ENCODE measurements at places on chromosomes 4 and X.

DNA sequence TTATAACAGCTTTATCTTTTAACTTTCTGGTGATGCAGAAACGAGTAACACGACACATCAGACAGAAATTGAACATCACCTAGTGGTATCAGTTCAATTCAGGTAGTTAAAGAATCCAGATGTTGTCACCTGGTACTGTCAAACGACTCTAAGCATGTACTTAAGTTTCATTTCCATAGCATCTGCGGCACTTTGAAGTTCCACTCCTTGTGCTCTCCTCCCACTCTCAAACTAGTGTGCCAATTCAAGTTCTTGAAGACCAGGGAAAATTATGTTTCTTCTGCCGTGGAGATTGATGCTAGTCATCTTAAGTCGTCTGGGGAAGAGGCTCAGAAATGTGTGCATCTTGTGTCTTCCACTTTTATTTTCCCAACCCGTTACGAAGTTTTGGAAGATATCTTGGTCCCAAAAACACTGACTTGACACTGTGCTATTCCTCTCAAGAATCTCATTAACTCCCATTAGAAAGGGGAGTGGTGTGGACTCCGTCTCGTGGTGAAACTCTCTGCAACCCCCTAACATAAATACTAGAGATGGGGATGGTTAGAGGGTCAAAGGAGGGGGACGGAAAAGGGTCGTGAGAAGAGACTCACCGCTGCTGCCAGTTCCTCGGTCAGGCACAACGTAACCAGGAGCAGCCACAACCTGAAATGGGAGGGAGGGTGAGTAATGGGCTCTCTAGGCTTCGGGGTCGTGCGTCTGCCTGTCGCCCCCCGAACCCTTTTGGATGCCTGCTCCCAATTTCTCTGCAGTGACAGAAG lies 693 bp downstream of the COL4A6 start:
- H3K4me1 ChIP-seq = no peaks in the 10 kb centered on the region
- DNase-seq = no peak
- no peaks in the 10 kb centered on the region for H3K36me3 ChIP-seq
- no peaks in the 10 kb centered on the region for H3K27me3 ChIP-seq
- no peak overlapping the region for H3K27ac ChIP-seq

DNA sequence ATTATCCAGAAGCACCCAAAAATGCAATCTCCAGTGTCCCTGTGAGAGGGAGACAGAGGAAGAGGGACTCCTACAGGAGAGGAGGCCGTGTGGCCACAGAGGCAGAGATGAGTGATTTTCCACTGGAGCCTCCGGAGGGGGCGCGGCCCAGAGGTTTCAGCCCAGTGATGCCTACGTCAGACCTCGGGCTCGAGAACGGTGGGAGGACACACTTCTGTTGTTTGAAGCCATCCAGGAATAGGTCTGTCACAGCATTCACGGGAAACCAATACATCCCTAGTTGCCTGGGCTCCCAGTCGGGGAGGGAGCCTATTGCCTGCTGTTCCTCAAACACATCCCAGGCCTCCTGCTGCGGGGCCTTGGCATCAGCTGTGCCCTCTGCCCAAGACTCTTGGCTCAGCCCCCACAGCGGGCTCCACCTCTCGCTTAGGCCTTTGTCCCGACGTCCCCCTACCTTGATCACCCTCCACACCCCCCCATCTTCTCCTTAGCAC lies 39.2 kb upstream of the HMX1 start:
- no peak overlapping the region for H3K4me3 ChIP-seq
- no peak for DNase-seq
- no peaks in the 10 kb centered on the region for H3K4me1 ChIP-seq

DNA sequence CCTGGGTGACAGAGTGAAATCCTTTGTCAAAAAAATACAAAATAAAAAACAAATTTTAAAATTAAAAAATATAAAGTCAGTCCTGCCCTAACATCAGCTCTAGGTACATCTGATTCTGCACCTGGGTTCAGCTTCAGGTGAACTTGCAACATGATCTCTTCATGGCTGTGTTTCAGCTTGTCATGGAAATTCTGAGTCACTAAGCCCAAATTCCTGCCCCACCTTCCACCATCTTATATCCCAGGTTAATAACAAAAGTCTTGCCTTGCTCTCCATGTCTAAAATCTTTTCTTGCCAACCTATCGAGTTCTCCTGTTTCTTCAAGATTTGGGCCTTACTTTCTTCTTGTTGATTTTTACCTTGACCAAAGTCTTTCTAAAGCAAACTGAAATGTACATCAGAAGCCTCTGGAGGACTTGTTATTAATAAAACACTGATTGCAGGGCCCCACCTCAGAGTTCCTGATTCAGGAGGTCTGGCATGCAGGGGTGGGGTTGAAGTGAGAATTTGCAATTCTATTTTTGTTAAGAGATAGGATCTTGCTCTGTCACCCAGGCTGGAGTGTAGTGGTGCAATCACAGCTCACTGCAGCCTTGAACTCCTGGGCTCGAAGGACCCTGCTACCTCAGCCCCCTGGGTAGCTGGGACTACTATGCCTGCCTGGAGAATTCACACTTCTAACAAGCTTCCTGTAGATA lies 125.8 kb upstream of the VCX3A start:
- peak; percentile 27 for DNase-seq
- no peak overlapping the region for H3K4me3 ChIP-seq
- H3K36me3 ChIP-seq = no peaks in the 10 kb centered on the region
- H3K4me1 ChIP-seq = no peaks in the 10 kb centered on the region
- no peaks in the 10 kb centered on the region for H3K27me3 ChIP-seq
- H3K27ac ChIP-seq = no peak overlapping the region

DNA sequence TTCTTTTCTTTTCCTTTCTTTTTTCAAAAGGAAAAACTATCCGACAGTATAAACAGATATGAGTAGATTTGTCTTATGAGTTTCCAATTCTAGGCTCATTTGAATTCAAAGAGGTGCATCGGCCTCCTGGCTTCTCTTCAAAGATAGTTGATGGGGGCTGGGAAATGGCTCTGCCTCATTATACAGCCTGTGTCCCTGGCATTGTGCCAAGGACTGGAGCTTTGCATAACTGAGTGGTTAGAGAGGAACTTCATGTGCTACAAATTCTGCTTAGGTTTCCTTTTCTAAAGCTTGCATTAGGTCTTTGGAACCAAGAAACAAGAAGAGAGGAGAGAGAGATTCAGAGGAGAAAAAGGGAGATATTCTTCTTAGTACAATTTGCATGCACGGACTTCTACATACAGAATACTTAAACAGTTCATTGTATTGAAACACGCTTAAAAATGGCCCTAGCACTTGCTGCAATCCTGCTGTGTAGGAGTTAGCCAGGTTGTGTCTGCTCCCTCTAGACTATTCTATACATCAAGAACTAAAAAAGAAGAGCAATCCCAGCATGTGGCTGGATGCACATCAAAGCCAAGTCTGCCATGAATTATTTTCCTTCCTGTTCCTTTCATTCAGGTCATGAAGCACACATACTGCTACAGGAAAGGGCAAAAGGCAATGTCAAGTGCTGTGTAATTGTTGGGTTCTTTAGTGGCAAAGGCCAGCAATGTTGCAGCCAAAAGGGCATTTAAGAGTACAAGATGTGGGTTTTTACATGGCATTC lies 70.9 kb downstream of the INTS12 start:
- no peak for DNase-seq
- no peak overlapping the region for H3K4me3 ChIP-seq
- no peaks in the 10 kb centered on the region for H3K27me3 ChIP-seq
- H3K4me1 ChIP-seq = no peaks in the 10 kb centered on the region

- H3K27ac ChIP-seq = no peak overlapping the region
- H3K4me3 ChIP-seq = no peak overlapping the region
- no peak for DNase-seq
- no peaks in the 10 kb centered on the region for H3K27me3 ChIP-seq
- no peaks in the 10 kb centered on the region for H3K4me1 ChIP-seq
Observed at GRCh38 chr4:98433691-98434090, 172.5 kb downstream of the RAP1GDS1 start.

GRCh38 chrX:118978451-118978850 lies 4.0 kb downstream of the LONRF3 start:
- peaks cover 32% of the 10 kb centered on the region for H3K27me3 ChIP-seq
- no peaks in the 10 kb centered on the region for H3K36me3 ChIP-seq
- no peak overlapping the region for H3K4me3 ChIP-seq

- no peaks in the 10 kb centered on the region for H3K4me1 ChIP-seq
- no peak overlapping the region for H3K4me3 ChIP-seq
- H3K27me3 ChIP-seq = no peaks in the 10 kb centered on the region
- DNase-seq = no peak
Observed at GRCh38 chrX:50000937-50001542, 78.6 kb downstream of the CLCN5 start.

DNA sequence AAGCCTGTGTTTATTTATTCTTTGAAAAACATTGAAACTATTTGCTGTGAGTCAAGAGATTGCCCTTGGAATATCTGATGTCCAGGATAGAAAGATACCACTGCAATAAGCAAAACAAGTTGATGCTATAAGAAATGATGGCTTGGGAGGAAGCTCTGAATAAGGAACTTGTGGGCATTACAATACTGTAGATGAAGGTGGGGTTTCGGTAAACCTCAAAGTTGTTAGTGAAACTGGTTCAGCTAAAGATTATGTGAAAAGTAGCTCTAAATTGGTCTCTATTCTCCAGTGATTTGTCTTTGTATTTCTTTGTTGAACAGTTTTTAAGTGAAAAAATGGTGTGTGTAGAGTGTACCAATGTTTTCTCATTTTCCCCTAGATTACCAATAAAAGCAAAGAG lies 128.7 kb downstream of the AKAP4 start:
- no peak overlapping the region for H3K4me3 ChIP-seq
- H3K27me3 ChIP-seq = no peaks in the 10 kb centered on the region
- H3K4me1 ChIP-seq = peaks cover 2% of the 10 kb centered on the region
- DNase-seq = no peak
- no peak overlapping the region for H3K27ac ChIP-seq

DNA sequence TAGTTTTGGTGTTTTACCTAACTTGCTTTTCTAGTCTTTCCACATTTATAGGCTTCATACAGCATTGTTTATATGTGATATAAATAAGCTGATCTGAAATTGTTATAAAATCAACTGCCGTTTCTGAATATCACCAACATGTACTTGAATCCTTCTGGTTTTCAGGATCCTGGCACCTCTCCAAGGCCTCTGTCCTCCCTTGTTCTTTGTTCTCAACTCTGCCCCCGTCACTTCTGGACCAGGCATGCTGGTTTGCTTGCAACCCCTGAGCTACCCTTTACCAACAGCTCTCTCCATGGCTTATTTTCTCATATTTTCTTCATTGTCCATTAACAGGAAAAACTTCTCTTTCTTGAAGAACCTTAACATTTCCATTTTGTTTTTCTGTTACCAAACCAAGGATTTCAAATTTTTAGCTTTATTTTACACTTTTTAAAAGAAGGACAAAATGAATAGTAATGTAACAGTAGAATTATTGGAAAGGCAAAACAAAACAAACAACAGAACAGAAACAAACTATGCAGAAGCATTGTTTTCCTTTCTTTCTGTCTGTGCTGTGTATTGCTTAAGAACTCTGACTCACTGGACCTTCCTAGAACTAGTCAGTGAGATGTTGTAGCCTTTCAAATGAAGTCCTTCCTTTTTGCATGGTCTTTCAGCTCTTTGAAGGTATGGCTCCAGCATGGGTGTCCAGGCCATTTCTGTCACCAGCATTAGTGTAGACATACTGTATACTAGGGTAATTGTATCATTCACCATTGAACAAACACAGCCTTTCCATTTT lies 44.8 kb downstream of the BANK1 start:
- no peaks in the 10 kb centered on the region for H3K27me3 ChIP-seq
- H3K36me3 ChIP-seq = no peaks in the 10 kb centered on the region
- H3K27ac ChIP-seq = no peak overlapping the region
- no peak overlapping the region for H3K4me3 ChIP-seq
- peak; percentile 68 for DNase-seq

- no peaks in the 10 kb centered on the region for H3K36me3 ChIP-seq
- H3K4me1 ChIP-seq = no peaks in the 10 kb centered on the region
- no peaks in the 10 kb centered on the region for H3K27me3 ChIP-seq
- DNase-seq = no peak
- H3K4me3 ChIP-seq = no peak overlapping the region
Observed at GRCh38 chr4:142983589-142983988, 137.5 kb upstream of the INPP4B start.

DNA sequence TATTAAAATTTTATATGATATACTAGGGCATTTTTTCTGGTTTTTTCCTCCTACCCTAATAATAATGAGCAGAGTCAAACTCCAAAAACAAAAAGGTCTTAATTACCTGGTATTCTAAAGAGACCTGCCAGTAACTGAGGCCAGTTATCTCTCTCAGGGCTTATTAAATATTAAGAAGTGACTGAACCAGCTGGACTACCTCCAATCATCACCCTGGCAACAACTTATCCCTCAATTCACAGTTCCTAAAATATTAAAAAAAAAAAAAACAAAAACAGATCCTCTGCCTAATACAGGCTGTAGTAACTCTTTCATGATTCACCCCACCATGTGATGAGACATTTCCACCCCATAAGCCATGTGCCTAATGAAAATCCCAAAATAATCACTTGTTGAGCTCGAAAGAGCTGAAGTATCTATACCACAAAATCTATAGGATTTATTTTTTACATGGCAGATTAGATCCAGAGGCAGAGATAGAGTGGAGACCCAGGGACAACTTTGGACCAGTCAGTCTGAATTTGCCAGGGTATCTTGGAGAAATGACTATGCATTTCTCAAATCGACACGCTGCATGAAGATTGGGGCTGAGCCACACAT lies 698.0 kb downstream of the FAT4 start:
- no peak for DNase-seq
- H3K27me3 ChIP-seq = no peaks in the 10 kb centered on the region
- no peak overlapping the region for H3K27ac ChIP-seq
- H3K4me3 ChIP-seq = no peak overlapping the region
- H3K36me3 ChIP-seq = no peaks in the 10 kb centered on the region

DNA sequence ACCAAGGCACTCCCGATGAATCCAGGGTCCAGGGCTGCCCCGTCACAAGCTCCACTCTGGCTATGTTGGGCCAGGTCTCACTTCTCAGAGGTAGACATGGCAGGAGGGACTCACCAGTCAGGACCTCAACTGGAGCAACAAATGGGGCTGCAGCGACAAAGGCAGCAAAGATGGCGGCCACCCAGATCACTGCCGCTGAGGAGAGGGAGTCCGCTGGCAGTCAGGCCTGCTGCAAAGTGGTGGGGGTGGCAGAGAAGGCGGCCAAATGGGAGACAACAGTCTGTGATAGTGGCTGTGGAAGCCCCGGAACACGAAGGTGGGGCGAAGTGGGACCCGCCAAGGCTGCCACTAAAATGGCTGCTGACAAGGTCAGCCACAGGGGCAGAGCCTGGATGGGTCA lies 143.3 kb upstream of the RADX start:
- H3K27me3 ChIP-seq = no peaks in the 10 kb centered on the region
- H3K27ac ChIP-seq = no peak overlapping the region
- no peak for DNase-seq
- no peaks in the 10 kb centered on the region for H3K36me3 ChIP-seq
- no peaks in the 10 kb centered on the region for H3K4me1 ChIP-seq
- no peak overlapping the region for H3K4me3 ChIP-seq

Measured in trophoblast cell (in vitro differentiated cells and primary cell).